ENCODE measurements at places on chromosomes 2 and 18. TPM values are rescaled to one million over a fixed set of nuclear protein-coding genes. Genes with fewer than 3 reads are reported as not detected.

ARHGEF33 gene
- total RNA-seq: 0.38 TPM

SCYGR4 gene
- not detected for total RNA-seq

CHRNG gene
- total RNA-seq: not detected

NFE2L2 gene
- 26.5 TPM for total RNA-seq

SPDYA gene
- total RNA-seq: 1.3 TPM

NDUFS1 gene
- total RNA-seq: 114 TPM

GPBAR1 gene
- total RNA-seq: under 0.01 TPM

EHD3 gene
- total RNA-seq: 5.9 TPM

PROKR1 gene
- total RNA-seq: not detected

RAB31 gene
- 24.9 TPM for total RNA-seq

ST8SIA3 gene
- not detected for total RNA-seq

DNMT3A gene
- total RNA-seq: 41.2 TPM

WDR75 gene
- 54.9 TPM for total RNA-seq

TMEM17 gene
- 0.47 TPM for total RNA-seq
